Mesendoderm (in vitro differentiated cells): ENCODE measurements at places on chromosomes 13 and 19.

DNA sequence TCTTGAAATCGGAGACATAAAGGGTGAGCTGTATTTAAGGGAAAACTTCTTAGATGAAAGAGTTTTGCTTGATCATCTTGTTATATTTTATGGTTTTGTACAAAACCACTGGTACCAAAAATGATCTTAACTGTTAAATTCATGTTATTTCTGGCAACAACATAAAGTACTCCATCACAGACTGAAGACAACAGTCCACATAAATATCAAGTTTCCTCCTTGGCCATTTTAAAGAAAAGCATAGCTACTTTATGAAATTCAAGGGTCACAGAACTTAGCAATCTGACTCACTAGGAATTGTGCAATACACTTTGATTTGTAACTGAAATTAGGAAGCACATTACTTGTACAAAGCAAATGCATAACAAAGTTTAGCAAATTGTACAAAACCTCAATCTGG lies 66.3 kb downstream of the TBC1D4 start:
- no peak for DNase-seq

DNA sequence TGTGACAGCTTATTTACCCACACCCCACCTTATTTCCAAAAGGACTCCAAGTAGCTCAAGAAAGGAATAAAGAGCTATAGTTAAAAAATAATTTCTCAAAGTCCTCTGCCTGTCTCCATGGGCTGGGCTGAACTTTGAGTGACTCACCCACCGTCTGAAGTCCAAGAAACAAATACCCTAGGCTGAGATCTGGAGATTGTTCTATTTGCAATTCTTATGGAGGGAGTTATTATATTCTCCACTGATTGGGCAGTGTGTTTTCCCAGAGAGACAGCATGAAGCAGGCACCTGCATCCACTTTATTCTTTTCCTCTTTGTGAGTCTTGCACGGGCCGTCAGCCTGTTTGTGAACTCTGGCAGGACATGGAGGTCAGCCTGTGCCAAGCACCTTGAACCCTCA lies 63.2 kb downstream of the SHISA2 start:
- no peak for DNase-seq

- DNase-seq = peak; percentile 41
Observed at GRCh38 chr13:94546061-94546839, 49.7 kb downstream of the TGDS start.

- DNase-seq = no peak
Observed at GRCh38 chr13:99391781-99392469, 84.7 kb upstream of the GPR183 start.

DNA sequence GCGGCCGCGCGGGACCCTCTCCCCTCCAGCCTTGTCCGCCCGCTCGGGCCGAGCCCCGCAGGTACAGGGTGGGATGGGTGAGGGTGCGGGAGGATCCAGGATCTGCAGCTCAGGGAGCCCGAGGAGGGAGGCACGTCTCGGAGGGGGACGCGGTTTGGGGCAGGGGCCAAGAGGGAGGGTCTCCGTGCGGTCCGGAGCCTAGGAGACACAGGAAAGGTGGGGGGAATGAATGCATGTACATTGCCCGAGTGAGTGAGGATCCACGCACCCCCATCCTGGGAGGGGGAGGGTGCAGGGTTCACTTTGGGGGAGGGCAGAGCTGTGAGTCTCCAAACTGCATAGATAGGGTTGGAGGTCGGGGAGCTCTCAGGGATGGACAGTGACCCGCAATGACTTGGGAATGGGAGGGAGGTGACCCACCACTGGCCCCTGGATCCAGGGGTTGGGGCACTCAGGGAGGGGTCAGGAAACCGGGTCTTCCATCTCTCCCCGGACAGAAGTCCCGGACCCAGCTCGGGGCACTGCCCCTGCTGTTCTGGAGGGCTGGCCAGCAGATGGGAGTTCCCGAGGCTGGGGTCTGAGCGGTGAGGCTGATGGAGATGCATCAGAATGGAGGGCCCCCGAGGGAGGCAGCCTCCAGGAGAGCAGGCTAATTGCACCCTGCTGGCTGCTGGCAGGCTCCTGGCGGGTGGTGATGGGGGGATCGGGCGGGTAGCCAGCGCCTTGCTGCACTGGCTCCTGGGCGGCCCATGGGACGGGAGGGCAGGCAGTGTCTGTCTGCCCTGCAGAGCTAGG lies 547 bp downstream of the KCNN1 start:
- no peak for DNase-seq

DNA sequence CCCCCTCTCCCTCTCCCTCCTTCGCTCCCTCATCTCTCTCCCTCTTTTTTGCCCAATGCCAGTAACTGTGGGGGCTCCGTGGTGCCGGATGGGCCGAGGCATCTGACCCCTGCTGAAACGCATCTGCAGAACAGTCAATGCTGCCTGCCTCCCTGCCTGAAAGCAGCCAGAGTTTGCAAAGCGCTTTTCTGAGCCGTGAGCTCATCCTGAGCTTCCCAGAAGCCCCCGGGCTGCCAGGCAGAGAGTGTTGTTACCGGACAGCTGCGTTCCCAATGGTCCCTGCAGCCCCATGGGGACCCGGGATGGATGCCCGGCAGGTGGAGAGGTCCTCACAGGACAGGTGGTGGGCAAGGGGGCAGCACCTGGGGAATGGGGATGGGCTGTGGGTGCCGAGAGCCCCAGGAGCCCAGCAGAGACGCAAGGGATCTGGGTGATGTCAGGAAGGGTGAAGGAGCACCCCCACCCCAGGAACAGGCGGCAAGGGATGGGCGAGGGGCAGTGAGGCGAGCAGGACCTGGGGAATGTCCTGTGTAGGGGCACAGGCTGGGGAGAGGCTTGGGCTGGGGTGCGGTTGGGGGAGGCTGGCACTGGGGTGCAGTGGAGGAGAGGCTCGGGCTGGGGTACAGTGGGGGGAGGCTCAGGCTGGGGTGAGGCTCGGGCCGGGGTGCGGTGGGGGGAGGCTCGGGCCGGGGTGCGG lies 33.0 kb downstream of the GPX4 start:
- no peak for DNase-seq

DNA sequence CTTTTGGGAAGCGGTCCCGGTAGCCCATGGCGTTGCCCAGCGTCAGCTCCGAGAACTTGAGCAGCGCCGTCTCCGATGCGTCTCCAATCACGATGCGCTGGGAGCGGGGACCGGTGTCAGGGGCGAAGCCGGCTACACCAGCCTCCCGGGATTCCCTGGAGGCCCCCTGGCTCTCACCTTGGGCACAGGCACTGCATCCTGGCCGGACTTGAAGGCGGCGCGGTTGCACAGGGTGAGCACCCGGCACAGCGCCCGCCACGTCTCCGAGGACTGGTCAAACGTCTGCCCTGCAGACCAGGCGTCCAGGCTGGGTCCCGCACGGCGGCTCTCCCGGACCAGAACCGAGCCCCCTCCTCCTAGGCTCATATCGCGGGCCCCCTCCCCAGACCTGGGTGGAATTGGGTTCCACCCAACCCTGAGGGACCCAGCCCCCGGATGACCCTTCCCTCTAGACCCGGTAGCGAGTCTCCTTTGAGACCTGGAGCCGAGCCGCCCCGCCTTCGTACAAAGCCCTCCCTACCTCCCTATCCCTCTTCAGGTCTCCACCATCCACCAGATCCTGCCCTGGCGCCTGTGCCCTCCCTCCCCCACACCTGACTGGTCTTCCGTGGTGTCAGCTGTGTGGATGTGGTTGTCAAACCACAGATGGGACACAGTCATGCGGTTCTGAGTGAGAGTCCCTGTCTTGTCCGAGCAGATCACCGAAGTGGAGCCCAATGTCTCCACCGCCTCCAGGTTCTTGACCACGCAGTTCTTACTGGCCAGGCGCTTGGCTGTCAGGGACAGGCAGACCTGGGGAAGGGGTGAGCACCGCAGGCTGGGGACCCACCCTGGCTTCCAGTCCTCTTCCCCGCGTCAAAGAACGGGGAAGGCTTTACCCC lies 4.8 kb downstream of the ATP4A start:
- DNase-seq = no peak

DNA sequence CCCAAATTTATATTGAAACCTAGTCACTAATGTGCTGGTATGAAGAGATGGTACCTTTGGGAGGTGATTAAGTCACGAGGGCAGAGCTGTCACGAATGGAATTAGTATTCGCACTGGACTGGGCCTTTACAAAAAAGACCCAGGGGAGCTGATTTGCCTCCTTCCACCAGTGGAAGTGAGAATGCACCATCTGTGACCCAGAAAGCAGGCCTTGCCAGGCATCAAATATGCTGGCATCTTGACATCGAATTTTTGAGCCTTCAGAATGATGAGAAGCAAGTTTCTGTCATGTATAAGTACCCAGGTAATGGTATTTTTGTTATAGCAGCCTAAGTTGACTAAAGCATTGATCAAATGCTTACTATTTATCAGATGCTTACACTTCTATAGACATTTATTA lies 373.6 kb downstream of the FGF14 start:
- no peak for DNase-seq

DNA sequence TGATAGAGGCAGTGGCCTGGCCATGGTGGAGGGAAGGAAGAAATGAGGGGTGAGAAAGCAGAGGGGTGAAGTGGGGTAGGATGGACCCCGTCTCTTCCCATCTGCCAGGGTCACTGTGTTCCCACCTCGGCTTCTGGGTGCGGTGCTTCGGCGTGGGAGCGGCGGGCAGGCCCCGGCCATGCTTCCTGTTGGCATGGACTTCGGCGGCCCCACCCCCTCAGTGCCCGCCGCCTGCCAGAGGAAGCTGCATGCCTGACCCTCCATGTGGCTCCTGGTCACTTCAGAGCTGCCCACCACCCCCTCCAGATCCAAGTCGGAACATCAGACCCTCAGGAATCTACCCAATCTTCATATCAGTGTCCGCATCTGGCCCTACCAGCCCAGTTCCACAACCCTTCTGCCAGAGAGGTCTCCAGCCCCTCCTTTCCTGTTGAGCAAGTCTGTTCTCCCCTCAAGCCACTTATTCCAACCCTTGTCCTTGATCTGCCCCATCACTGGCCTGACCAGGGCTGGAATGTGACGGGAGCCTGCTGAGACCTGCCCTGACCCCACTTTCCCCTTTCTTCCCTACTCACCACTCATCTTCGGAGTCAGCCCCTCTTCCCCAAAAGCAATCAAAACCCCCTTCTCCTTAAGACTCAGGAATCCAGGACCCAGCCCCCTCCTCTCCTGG lies 1.5 kb downstream of the KCNN4 start:
- DNase-seq = no peak
